Urothelium cell line (cell line): ENCODE measurements at places on chromosomes 1 and 21.

- DNase-seq, result no peak
These were observed 44.4 kb downstream of the CFHR5 start for GRCh38 chr1:197021716-197022115.

DNA sequence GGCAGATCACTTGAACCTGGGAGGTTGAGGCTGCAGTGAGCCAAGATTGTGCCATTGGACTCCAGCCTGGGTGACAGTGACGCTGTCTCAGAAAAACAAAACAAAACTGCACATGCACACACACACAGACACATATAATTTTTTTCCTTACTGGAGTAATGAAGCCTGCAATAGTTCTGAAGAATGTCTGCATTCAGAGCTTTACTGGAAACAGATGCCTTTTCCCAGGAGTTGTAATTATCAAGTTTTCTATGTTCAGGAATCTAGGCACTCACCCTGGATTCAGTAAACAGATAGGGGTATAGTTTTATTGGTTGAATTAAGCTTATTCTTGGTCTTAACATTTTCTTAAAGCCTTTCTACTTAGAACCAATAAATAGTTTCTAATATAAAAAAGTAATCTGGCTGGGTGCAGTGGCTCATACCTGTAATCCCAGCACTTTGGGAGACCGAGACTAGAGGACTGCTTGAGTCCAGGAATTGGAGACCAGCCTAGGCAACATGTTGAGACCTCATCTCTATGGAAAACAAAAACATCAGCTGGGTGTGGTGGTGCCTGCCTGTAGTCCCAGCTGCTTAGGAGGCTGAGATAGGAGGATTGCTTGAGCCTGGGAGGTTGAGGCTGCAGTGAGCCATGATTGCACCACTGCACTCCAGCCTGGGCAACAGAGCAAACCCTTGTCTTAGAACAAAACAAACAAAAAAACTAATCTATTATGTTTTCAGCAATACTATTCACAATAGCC is 15.8 kb downstream of the SPEN start:
- DNase-seq, result no peak

DNA sequence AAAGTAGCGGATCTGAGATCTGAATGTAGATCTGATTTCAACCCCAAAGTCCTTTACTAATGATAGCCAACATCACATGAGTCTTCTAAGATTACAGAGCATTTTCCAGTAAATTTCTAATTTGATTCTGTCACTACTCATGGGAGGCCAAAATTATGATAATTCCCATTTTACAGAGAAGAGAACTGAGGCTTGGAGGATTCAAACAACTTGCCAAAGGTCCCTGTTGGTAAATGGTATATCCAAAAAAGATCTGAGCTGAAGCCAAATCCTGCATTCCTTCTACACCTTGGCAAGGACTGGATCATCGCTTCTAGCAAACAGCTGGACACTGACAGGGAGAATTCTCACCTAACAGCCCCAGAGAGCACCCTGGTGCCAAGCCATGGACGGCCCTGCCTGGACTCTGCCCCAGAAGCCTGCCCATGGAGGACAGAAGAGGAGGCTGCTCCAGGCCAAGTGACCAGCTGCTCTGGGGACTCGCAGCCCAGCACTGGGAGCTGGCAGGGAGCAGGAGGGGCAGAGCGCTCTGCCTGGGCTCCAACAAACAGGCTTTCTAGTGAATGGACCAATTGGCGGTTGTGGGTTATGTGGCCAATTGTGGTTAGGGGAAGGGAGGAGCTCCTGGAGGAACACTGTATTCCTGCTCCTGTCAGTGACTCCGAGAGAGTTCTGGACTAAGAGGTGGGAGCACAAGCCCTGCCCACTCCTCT is 6.4 kb upstream of the CSF1 start:
- no peak for DNase-seq

GRCh38 chr21:44866780-44867179 is 6.7 kb downstream of the PTTG1IP start:
- DNase-seq, result no peak
